Adipocyte (in vitro differentiated cells): ENCODE measurements at places on chromosomes 2 and 18.
A peak's percentile ranks its signal among the peaks of the same experiment; 100 is the strongest.

DNA sequence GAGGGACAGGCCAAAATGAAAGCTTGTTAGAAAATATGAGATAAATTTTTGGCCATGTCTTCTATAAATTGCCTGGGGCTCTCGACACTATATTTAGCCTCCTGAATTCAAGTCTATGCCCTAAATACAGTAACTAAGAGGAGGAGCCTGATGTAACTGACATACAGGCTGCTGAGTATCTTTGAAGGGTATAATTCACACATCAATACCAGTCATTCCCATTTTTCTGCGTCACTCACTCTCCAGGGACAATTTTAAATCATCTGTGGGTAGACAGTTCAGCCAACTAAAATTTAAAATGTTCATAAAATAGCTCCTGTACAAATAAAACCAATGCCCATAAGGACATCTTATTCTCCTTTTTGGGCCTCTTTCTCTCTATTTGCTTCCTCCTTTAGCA is 105.9 kb downstream of the AP1S3 start:
- no peak for DNase-seq

DNA sequence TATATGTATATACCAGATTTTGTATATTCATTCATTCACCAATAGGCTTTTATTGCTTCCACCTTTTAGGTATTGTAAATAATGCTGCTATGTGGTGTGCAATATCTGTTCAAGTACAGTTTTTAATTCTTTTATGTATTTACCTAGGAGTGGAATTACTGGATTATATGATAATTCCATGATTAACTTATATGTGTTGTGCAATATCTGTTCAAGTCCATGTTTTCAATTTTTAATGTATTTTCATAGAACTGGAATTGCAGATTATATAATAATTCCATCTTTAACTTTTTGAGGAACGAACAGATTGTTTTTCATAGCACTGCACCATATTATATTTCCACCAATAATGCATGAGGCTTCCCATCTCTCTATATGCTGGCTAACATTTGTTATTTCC is 50.6 kb upstream of the L3MBTL4 start:
- DNase-seq, result no peak

GRCh38 chr18:79399275-79400081 is 3.7 kb downstream of the NFATC1 start:
- DNase-seq, result no peak

DNA sequence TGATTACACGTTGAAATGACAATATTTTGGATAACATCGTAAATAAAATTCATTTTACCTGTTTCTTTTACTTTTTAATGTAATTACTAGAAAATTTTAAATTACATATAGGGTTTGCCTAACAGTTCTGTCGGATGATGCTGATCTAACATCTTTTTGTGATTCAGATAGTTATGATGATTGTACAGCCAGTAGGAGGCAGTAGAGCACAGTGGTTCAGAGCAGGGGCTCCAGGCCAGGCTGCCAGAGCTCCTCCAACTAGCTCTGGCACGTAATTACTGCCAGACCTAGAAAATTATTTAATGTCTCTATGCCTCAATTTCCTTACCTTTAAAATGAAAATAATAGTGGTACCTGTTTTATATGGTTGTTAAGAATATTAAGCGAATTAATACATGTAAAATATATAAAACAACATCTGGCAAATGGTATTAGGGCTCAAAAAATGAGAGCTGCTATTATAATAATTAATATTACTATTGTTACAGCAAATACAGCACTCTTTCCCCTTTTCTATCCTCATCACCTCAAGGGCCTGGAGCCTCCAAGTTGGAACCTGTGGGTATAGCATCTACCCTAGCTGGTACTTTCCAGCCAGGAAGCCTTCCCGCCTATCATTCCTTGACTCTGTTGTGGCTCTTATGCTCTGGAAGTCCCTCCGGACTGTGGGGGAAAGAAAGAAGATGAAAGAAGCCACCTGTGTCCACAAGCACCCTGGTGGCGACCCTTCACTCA is 47.7 kb upstream of the PLA2R1 start:
- peak; percentile 95 for DNase-seq

DNA sequence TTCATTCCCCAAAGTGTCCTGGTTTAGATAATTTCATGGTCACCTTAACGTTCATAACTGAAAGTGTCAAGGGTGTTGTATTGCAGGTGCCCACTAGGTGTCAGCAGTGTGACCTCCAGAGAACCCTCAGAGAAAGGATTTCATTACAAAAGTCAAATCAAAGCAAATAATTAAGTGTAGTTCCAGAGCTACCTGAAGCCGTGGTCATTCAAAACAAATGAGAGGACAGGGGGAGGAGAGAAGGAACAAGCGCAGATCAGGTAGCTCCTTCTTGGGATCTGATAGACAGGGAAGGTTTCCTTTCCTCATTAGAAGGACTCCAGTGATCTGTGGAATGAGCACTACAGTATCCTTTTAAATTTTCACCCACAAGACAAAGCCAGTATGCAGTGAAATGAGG is at the start of gene SLC9A4:
Gene SLC9A4 (plus strand): TSS at position 207 of the 400 bp plus-strand sequence. CDS start 534 bp downstream, outside the sequence.
- DNase-seq, result peak; percentile 69

GRCh38 chr18:5937795-5938194 is 42.5 kb upstream of the TMEM200C start:
- DNase-seq, result no peak

DNA sequence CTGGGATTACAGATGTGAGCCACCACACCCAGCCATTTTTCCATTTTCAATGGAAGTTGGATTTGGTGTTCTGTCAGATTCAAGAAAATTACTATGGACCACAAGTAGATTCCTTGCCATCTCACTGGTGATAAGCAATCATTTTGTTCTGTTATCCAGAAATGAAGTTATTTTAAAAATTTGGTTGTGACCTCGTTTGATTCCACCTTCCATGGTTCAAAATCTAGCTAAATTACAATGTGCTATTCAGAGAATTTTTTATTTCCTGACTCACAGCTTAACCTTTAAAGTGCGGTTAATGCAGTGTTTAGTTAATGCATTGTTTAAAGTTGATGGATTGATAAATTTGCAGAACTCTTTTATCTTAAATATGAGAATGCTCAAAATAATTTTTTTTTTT is 243.2 kb upstream of the BOD1L2 start:
- no peak for DNase-seq

- DNase-seq, result peak; percentile 84
These were observed 539 bp downstream of the LAPTM4A start for GRCh38 chr2:20050646-20051531.

DNA sequence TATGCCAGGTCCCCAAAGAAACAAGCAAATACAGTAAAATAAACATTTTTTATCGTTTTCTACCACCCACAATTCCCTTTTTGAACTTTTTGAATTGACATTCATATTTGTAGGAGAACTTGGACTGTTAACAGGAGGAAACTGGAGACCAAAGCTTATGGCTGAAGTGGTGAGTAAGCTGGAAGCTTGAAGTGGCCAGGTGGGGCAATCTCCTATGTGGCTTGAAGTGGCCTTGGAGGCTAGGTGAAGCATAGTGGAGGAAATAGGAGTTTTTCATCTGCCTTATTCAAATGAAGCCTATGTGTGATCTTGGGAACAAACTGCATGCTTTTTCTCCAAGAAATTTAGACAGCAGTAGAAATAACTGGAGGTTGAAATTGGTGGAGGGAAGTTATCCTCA is 962.9 kb upstream of the FANCL start:
- DNase-seq, result no peak

GRCh38 chr2:169676357-169676756 is 17.8 kb downstream of the CFAP210 start:
- no peak for DNase-seq

- DNase-seq, result no peak
These were observed 147.6 kb upstream of the CAB39 start for GRCh38 chr2:230564805-230565779.

DNA sequence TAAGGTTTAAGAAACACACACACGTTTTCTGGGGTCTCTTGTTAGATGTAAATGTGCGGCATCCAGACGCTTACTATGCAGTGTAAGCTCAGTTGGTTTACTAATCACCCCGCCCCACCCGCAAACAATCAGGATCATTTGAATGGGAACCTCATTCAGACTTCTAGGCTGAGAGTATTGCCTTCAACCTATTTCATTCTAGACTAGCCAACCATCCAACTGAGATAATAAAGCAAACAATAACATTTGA is 1.3 kb upstream of the FIGN start:
- no peak for DNase-seq

GRCh38 chr2:194223218-194223617 is 1433.8 kb upstream of the SLC39A10 start:
- DNase-seq, result no peak

DNA sequence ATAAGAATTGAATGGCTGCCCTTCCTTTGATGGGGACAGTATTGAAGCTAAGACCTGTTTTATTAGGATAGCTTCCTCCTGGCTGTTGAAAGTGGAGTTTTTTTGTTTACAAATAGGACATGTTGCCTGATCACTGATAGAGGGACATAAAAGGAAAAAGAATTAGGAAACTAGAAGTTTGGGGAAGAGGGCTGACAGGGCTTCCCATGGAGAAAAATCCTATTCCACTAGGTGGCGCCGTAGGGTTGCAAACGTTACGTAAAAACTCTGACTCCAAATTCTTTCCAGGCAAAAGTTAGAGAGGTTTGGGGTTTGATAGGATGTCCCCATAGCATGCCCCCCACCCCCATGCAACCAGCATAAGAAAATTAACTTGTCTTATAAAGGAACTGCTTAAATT is 11.1 kb upstream of the RBFA start:
- no peak for DNase-seq

GRCh38 chr2:104848526-104848925 is 5.4 kb upstream of the POU3F3 start:
- no peak for DNase-seq

DNA sequence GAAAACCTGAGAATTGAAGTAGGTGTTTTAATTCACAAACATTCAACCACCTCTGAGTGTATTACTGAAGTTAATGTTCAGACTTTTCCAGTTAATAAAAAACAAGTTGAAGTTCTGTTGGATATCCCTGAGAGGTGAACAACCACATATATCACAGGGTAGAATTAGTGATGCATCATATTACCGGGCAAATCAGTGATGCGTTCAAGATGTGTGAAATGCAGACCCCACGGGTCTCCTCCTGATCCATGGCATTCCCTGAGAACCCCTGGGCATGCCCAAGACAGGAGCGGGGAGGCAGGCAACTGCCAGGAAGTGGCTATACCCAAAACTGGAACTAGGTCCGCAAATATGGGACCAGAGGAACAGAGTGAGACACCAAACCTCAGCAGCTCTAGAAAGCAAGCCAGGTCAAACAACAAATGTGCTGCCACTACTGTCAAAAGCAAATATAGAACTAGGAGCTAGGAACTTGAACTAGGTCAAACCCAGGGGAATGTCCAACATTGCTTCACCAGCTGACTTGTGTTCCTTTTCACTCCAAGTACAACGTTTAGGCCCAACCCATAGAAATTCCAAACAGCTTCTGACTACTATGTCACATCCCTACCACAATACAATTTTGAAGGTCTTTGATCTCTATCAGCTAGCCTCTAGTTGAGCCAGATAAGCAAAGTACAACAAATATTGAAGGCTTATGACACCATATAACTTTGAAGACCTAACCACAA is 20.2 kb downstream of the PSTPIP2 start:
- DNase-seq, result peak; percentile 92
